ENCODE measurements at places on chromosomes 2 and 18.

- peak; percentile 38 for DNase-seq
Measured at GRCh38 chr2:24110660-24111303, 12.4 kb downstream of the PFN4 start.

GRCh38 chr18:48336332-48336731 is 72.9 kb downstream of the ZBTB7C start:
- DNase-seq = peak; percentile 8

GRCh38 chr2:8615576-8616281 is 66.1 kb upstream of the ID2 start:
- DNase-seq = no peak

DNA sequence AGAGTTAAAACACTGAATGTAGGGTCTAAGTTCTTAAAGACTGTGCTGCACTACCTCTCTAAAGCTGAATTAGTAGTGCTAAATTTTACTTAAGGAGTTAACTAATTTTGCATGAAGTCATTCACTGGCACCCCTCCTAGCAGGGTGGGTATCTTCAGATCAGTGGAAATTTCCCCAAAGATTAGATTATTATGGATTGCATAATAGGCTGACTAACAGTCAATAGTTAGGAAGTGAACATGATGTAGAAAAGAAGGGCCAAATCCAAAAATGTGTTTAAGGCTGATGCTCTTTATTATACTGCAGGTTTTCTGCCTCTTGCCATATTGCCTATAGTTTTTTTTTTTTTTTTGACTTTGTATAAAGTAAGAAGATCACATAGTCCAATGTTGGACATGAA is 5.2 kb downstream of the ZNF638 start:
- DNase-seq = peak; percentile 13
